Left renal cortex interstitium (tissue), 4 donors: ENCODE measurements at places on chromosomes 5 and 9. TPM values are rescaled to one million over a fixed set of nuclear protein-coding genes. Genes with fewer than 3 reads are reported as not detected.

Gene CDK7
- 42.3 TPM for polyA plus RNA-seq

Gene DAB2IP
- polyA plus RNA-seq, result 51.4 TPM

- DNase-seq, result no peak
These were observed 1925.3 kb upstream of the ACO1 start for GRCh38 chr9:30459156-30459555.

GRCh38 chr9:134178394-134178767 is 14.0 kb upstream of the RNU6ATAC start:
- DNase-seq, result no peak

Gene FBP2
- polyA plus RNA-seq, result 0.08 TPM

GRCh38 chr9:19085295-19085694 is 17.4 kb downstream of the HAUS6 start:
- DNase-seq, result no peak

Gene LNPEP
- polyA plus RNA-seq, result 22.2 TPM

GRCh38 chr5:143862271-143862670 is 50.3 kb downstream of the HMHB1 start:
- DNase-seq, result no peak

- no peak for DNase-seq
These were observed 32.7 kb downstream of the ZFAND5 start for GRCh38 chr9:72332351-72332750.

DNA sequence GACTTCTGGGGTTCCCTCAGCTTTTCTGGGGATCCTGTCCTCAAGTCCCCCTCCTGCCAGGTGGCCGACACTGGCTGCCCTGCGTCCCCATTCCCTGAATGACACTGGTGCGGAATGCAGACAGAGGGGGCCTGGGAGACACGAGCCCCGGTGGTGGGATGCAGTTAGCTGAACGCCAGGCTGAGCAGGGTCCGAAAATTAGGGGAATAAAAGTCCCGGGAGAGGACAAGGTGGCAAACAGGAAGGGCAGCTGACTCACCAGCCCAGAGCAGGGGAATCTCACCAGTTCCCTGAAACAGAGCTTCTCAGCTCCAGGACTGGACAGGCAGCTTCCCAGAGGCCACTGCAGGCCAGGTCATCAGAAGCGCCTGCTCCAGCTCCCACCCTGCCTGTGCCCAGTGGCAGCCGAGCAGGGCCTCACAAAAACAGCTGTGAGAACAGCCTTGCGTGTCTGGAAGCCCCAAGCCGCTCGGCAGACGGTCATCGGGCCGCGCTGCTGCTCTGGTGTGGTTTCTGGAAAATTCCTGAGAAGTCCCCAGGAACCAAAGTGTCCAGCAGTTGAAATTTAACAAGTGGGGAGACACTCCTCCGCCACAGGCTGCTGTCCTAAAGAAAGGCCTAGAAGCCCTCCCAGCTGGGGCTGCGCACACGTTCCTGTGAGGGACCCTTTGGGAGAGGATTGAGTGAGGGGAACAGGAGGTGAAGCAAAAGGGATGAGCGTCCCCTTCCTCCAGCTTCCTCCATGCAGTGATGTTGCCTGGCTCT is 47.6 kb upstream of the EXOC3 start:
- no peak for DNase-seq

Gene HACD4
- polyA plus RNA-seq, result 3.0 TPM

- DNase-seq, result no peak
These were observed 44.7 kb downstream of the ERAP1 start for GRCh38 chr5:96763026-96763425.

GRCh38 chr5:174777111-174777510 is 52.7 kb downstream of the MSX2 start:
- DNase-seq, result no peak

Gene CDH9
- 10.2 TPM for polyA plus RNA-seq

- no peak for DNase-seq
These were observed 1.8 kb downstream of the UBAP2 start for GRCh38 chr9:34046784-34047379.

DNA sequence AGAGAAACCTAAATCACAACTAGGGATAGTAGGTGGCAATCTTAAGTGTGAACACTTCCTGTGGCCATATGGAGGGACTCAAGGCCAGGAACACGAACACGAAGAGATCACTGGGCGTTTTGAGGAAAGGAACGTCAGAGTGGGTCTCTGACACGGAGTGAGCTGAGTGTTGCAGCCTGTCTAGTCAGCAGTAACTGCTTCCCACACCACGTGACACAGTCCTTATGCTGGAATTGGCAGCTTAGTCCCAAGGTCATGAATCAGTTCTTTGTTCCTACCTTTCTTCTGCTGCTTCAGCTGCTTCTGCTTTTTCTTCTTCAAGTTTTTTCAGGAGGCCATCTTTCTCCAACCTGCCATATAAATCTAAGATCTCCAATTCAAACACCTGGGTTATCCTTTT is 18.2 kb downstream of the SPACA9 start:
- no peak for DNase-seq

DNA sequence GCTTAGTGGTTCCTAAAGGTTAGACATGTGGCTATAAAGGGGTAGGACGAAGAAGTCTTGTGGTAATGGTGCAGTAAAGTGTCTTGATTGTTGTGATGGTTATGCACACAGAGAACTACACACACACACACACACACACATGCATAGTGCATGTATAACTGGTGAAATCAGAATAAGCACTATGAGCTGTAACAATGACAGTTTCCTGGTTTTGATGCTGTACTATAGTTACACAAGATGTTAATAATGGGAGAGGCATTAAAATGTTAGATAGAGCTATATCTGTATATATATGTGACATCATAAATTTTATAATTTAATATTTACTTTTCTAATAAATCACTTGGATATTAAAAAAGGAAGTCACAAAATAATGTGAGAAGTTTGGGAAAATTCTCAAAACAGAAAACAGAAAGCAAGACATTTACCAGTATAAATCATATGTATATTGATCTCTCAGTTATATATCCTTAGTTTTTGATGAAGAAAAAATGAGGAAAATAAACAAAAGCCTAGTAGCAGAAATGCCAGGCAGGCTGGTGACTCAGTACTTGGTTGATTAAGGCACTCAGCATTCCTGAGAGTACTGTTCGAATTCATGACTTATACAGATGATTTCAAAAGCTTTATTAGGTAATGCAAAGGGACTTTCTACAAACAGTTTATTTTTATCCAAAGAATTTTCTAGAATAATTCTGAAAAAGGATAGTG is 350.5 kb upstream of the DAB2 start:
- no peak for DNase-seq

DNA sequence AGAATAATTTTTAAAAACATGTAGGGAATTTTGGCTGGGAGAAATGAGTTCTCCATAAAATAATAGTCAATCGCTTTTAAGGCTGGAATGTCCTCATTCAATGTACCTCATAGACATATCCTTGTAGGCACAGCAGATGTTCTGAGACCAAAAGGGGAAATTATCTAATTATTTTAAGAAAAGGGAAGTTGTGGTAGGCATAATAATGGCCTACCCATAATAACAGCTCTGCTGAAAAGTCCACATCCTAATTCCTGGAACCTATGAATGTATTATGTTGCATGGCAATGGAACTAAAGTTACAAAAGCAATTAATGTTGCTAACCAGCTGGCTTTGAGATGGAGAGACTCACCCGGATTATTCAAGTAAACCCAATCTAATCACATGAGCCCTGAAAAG is 216.1 kb downstream of the TRIM36 start:
- DNase-seq, result no peak

Gene CCDC183
- polyA plus RNA-seq, result 3.7 TPM

DNA sequence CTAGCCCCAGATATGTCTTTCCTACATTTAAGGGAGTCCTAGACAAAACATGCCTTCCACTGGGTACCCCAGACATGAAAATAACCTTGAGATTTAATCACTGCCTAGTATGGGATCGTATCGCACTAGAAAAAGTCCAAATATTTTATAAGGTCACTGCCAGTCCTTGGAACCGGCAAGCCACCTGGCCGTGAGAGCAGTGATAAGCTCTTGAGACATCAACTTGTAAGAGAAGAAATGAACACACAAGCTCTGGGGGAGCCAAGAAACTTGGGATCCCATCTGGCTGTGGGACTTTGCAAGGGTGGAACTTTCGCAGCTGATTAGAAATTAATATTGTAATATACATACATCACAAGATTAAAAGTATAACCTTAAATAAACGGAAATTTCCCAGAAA is 21.5 kb downstream of the MYO10 start:
- DNase-seq, result no peak

GRCh38 chr5:94577466-94578245 is 40.7 kb downstream of the KIAA0825 start:
- no peak for DNase-seq

Gene UGT3A1
- polyA plus RNA-seq, result 114 TPM

DNA sequence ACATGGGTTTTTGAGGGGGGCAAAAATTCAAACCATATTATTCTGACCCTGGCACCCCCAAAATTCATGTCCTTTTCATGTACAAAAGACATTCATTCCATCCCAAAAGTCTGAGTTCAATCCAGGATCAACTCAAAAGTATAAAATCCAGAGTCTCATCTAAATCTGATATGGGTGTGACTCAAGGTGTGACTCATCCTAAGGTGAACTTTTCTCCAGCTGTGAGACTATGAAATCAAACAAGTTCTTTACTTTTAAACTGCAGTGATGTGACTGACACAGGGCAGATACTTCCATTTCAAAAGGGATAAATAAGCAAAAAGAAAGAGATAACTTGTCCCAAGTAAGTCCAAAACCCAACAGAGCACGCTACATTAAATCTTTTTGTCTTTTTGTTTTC is 20.6 kb upstream of the CYLC2 start:
- no peak for DNase-seq
